Left colon (tissue), 2 donors: ENCODE measurements at places on chromosomes 3 and 15. TPM values are rescaled to one million over a fixed set of nuclear protein-coding genes. Genes with fewer than 3 reads are reported as not detected.
A peak's percentile ranks its signal among the peaks of the same experiment; 100 is the strongest.

The SENP2 gene
- total RNA-seq = 36.5 TPM

The AHSG gene
- not detected for total RNA-seq

The TMC3 gene
- total RNA-seq = not detected

The GRIP2 gene
- 1.7 TPM for total RNA-seq

The SGO1 gene
- 4.8 TPM for total RNA-seq

The SELENOK gene
- total RNA-seq = 53.4 TPM

The INKA1 gene
- total RNA-seq = 2.0 TPM

The ARPP21 gene
- total RNA-seq = 0.14 TPM

DNA sequence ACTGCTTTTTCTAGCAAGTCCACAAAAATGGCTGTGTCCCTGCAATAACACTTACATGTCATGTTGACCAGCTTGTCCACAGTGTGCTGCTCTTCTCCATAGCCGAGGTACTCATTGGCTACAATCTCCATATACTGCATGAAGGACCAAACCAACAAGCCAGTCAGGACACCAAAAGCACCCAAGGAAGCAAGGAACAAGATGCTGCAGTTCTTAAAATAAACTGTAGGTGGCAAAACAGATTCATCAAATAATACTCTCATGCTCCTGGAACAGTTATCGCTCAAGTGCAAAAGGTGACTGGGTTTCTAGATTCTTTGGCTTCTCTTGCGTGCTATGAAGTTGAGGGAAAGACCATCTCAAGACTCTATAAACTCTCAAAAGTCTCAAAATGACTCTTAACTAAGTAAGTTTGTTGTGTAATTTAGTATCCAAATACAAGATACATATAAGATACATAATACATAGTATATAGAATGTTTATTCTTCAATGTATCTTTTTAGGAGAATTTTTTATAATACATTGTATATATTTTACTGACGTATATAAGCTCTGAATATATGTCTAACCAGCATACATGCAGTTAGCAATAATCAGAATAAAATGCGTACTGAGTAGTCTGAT lies 57.0 kb downstream of the NEK10 start:
- no peak for DNase-seq

DNA sequence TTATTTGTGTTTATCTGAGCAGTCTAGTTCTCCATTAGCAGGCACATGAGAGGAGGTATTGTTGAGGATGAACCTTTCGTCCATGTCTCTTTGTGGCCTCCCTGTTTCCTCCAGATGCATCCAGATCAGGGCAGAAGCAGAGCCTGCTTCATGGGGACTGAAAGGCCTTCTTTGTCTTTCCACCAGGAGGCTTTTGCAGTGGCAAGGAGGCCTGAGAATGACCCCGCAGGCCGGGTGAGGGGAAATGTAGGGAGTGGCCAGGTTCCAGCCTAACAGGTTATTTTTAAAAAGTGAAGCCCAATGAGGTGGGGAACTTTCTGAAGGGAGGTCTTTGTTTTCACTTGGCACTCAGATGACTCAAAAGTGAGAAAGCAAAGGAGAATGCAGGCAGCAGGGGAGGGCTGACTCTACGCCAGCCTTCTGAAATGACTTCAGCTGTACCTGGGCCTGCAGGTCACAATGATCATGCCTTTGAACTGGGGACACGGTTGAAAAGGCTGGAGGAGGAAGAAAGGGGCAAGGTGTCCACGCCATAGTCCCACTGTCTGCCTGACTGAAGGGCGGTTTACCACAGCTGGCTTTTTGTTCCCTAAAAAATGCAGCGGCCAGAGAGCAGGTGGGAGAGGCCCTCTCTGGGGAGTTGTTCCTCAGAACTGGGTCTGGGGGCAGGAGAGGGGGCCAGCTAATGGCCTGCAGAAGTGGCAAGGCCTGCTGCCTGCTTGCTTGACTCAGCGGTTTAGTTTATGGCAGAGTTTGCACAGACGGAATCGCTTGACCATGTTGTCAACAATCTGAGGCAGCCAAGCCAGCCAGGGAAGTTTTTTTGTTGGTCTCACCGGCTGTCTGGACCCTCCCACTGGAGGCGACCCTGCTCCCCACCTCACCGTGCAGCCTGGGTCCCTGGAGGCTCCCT lies 28.7 kb downstream of the CMTM7 start:
- peak; percentile 47 for DNase-seq

DNA sequence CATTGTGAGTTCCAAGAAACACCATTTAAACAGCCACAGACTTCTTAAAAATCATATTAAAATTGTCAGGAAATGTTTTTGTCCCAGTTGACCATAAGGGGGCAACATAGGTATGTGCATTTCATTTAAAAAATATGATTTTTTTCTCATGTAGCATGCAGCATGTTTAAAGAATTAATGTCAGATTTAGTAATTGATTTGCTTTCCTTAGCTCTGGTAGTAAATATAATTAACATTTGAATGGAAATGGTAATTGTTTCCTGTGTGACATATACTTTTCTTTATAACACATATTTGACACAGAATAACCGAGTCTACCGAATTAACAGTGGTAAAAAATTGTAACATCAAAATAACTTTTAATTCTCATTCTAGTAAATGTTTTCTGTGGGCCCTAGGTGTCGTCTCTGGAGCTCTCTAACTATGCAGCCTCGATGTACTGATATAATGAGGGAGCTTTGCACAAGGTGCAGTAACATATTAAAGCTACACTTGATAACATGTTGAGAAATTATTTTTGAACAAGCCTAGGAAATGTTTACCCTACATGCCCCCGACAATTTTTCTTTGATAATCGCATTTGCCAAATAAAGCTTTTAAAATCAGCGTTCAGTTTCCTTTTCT lies 34.9 kb downstream of the NXPE3 start:
- DNase-seq = no peak

GRCh38 chr15:89623165-89623564 lies 32.1 kb downstream of the KIF7 start:
- no peak for DNase-seq

- DNase-seq = no peak
Observed at GRCh38 chr15:40325700-40326099, 2.2 kb downstream of the INAFM2 start.

DNA sequence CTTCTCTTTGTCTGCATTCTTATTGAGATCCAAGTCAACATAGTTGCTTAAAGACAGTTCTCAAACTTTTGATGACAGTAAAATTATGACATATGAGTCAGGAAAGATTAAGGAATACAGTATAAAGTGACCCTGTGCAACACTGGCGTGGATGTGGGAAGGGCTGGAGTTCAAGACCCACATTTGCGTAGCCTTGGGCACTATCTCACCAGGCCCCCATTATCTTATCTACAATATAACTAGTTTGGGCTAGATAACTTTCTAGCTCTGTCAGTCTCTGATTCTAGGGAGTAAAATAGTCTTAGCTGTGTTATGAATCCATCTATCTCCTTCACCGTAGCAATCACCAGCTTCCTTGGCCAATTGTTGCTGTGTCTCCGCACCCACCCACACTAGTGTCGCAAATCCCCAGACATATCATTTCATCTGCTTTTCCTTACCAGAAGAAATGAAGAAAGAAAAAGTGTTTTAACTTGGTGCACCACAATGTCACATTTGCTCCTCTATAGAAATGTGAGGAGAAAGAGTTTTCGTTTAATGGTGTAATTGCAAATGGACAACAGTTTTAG lies 14.9 kb upstream of the TM4SF4 start:
- DNase-seq = no peak

GRCh38 chr3:133921592-133921991 lies 25.9 kb upstream of the RAB6B start:
- no peak for DNase-seq

GRCh38 chr15:51180011-51180410 lies 85.3 kb upstream of the TNFAIP8L3 start:
- no peak for DNase-seq

GRCh38 chr15:70259640-70260508 lies 162.2 kb upstream of the TLE3 start:
- DNase-seq = no peak

DNA sequence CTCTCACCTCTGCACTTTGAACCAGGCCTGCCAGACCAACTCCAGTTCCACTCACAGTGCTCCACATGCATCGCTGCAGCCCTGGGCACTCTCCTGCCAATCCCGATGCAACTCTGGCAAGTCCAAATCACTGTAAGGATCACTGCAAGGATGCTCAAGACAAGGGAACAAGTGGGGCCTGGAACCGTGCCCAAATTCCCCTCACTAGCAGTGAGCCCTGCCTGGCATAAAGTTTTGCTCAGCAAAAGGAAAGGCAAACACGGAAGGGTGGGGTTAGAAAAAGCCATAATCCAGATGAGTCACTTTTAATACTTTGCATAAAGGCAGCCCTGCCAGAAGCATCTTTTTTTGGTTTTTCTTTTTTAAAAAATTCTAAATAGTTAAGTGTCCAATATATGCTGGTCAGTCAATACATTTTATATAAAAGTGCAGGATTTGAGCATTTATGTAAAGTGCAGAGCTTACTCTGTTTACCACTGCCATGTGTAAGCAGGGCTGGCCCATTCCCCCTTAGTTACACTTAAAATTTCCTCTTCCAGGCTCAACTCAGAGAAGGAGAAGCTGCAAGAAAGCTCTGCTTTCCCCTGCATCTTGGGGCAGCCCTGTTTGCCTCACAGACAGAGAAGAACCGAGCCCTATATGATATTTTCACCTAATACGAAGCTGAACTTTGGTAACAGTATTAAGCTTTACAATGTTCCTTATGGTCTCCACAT lies 102.2 kb downstream of the CD47 start:
- peak; percentile 70 for DNase-seq

DNA sequence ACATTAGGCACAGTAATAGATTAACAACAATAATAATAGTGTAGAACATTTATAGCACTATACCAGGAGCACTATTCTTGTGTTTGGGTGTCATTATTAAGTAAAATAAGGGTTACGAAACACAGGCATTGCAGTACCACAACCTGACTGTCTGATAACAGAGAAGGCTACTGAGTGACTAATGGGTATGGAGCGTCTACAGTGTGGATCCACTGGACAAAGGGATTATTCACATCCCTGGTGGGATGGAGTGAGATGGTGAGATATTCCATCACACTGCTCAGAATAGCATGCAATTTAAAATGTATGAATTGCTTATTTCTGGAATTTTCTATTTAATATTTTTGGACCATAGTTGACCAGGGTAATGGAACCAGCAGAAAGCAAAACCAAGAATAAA lies 18.2 kb downstream of the MINDY4B start:
- DNase-seq = no peak

DNA sequence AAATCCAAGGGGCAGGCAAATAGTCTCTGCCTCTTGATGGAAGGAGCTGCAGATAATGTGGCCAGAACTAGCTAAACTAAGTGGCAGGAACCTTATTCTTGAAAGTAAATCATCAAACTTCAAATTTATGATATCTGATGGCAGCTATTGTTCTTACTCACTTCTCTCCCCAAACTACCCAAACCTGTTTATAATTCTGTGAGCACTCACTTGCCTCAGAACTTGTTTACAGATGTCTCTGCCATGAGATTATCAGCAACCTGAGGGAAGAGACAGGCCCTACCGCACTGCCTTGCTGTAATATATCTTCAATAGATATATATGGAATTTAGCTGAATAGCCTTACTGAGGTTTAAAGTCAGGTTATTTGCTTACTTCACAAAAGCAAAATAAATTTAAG lies 2.2 kb upstream of the B3GALNT1 start:
- no peak for DNase-seq

DNA sequence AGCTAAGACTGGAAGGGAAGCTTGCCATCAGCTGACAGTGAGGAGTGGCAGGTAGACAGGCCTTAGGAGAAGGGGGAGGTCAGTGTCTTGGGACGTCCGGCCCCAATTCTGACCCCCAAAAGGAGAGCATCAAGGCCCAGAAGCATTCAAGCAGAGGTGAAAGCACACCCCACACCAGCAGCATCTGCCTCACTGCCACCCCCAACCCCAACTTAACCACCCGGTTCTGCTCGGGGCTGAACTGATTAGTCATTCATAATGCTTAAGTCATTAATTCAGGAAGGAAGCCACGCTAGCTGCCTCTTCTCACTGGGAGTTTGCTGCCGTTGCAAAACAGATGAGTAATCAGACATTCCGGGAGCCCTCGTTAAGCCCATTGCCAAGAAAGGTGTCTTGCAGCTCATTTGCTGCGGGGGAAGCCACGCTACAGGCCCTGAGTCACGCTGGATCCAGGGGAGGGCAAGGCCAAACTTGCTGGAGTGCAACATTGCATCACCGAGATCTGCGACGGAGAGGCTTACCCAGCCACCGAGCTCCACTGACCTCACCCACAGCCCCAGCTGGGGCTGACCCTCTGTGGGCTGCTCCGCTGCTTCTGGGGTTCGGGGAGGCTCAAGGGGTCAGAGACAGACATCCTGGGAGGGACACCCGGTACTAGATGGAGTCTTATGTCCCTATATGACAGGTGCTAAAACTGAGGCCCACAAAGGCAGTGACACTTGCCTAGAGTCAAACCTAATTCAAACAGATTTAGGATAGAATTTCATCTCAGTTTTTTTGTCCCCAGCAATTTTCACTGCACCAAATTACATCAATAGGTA lies 46.4 kb upstream of the HES1 start:
- DNase-seq = peak; percentile 79

GRCh38 chr15:36156879-36157427 lies 422.5 kb upstream of the CDIN1 start:
- no peak for DNase-seq

- no peak for DNase-seq
Observed at GRCh38 chr15:69853544-69853951, 244.2 kb downstream of the TLE3 start.

- DNase-seq = no peak
Observed at GRCh38 chr3:110995461-110996231, 76.0 kb upstream of the NECTIN3 start.

DNA sequence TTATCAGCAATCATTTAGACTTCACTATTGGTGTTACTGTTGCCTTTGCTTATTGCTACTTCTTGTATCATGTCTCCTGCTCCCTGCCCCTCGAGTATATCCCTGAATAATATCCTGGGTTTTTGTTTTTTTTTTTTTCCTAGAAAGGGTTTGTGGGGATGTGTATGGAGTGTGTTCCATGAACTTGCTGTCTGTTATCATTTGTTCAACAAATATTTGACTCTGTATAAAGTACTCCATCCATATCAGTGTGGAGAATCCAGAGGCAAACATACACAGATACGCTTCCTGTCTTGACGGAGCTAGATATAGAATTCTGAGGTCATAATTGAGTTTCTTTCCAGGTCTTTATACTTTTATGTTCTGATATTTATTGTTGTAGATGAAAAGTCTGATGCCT lies 31.8 kb upstream of the GOLGA6L9 start:
- no peak for DNase-seq

- no peak for DNase-seq
Observed at GRCh38 chr3:52452570-52453221, 1.1 kb downstream of the TNNC1 start.

DNA sequence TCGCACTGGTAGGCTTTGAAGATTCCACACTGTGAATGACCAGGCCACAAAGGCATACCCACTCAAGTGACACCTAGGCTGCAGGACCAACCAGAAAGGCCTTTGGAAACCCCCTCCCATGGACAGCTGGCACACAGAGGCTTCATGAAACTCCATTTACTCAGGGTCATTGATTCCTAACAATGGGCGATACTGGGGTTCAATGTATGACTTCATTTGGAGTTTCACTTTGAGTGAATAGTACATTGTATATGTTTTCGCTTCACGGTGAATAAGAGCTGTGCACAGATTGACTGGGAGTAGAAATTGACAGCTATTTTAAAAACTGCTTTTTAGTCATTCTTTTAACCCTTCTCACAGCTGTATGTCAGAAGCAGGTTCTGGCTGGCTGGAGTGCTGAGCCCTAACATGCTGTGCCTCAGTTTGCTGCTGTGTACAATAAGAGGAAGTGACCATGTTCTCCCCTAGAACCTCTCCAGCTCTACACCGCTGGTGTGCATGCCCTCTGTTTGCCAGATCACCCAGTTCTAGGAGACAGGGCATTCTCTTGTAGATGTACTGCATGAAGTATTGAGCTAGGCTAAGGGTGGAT lies 15.4 kb upstream of the CX3CR1 start:
- no peak for DNase-seq
